ENCODE measurements at places on chromosomes 12 and 14.

DNA sequence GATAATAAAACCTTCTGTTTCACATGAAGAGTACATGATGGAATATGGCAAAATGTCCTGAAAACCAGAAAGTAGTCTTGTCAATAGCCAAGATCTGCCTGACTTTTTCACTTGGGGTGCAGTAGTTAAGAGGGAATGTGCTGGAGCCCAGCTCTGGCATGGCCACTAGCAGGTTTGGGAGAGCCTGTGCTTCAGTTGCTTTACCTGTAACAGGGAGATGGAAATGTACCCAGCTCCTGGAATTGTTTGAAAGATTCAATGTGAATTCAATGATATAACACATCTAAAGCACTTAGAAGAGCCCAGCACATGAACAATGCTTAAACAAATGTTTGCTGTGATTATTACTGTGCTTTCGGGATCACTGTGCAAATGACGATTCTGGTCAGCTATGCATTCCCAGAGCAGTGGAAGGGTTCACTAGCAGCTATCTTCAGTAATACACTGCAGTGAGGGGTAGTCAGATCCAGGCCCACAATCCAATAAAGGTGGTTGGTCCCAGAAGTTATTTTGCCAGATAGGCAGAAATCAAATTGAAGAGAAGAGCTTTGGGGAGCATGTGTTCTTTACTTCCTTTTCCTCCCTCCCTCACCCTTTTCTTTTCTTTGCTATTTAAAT, 224.9 kb downstream of the APAF1 start:
- no peak for DNase-seq

GRCh38 chr12:6570264-6570887, 2.3 kb upstream of the NOP2 start:
- DNase-seq, result peak; percentile 25

- DNase-seq, result no peak
Measured at GRCh38 chr14:71060825-71061455, 153.7 kb downstream of the PCNX1 start.

DNA sequence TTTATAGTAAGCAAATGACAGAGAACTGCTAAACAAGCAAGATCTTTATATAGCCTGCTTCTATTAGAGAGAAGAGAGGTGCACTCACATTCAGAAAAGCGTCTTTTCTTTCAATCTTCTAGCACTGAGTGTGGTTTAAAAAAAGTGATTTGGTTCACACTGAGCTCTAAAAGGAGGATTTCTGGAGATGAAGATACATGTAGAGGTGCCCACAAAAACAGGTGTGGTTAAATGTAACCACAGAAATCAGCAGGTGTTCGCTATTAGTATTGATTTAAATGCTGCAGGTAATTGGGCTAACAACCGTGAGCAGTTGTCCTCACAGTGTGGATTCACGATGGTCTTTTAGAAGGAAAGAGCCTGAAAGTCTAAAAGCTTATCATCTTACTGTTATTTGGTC, 10.7 kb downstream of the PKP2 start:
- DNase-seq, result no peak

DNA sequence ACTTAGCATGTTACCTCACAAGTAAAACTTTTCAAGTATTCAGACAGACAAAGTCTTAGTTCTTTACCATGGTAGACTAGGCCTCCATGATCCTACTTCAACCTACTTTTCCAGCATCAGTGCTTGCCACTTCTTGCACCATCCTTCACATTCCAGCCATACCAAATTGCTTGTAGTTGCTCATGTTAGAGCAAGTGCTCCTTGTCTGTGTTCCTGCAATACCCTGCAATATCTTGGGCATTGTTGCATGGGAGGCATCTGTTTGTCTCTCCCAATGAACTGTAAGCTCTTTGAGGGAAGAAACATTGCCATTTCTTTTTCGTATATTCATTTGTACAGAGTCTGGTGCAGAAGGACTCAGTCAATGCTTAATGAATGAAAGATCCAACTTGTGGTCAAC, 78.0 kb downstream of the SRGAP1 start:
- DNase-seq, result peak; percentile 94

DNA sequence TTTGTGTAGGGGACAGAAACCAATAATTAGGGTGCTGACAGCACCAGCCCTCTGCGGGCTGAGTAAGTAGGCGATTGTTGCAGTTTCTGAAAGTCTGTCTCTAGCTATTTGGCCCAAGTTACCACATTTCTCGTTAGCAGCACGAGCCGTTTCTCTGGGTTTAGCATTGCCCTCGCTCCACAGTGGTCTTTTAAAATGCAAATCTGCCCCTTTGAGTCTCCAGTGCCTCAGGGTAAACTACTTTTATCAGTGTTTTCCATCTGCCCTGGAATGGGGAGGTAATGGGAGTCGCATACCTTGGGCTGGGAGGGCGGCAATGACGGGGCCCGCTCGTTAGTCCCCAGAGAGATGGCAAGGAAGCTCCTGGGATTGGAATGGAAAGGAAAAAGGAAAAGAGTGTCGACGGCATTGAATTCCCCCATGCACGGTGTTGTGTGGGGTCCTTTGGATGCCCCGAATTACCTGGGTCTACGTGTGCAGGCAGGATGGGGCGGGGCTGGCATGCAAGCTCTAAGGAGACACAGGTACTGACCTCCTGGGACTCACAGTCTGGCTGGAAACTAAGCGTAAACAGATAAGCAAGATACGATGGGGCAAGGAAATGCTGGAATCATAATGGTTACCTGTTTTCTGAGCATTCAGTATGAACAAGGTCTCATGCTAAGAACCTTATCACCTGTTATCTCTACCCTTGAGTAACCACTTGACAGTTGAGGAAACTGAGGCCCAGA, 131.8 kb upstream of the MAP1LC3B2 start:
- no peak for DNase-seq

- DNase-seq, result peak; percentile 45
Measured at GRCh38 chr12:13208533-13209435, 12.3 kb downstream of the EMP1 start.

DNA sequence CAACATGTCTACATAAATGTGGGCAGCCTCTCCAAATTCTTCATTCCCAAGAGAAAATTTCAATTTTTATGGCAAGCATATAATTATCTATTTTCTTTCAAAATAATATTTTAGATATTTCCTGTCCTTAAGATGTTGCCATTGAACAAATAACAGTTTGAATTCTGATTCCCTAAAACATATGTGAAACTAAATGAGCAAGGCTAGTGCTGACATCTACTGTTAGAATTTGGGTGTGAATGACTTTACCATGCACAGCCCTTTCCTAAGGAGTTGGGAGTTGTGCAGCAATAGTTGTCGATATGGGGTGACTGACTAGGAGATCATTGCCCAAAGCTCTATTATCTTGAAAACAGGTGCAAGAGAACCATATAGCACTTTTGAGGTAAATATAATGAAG, 108.2 kb upstream of the SLC38A4 start:
- DNase-seq, result peak; percentile 77

DNA sequence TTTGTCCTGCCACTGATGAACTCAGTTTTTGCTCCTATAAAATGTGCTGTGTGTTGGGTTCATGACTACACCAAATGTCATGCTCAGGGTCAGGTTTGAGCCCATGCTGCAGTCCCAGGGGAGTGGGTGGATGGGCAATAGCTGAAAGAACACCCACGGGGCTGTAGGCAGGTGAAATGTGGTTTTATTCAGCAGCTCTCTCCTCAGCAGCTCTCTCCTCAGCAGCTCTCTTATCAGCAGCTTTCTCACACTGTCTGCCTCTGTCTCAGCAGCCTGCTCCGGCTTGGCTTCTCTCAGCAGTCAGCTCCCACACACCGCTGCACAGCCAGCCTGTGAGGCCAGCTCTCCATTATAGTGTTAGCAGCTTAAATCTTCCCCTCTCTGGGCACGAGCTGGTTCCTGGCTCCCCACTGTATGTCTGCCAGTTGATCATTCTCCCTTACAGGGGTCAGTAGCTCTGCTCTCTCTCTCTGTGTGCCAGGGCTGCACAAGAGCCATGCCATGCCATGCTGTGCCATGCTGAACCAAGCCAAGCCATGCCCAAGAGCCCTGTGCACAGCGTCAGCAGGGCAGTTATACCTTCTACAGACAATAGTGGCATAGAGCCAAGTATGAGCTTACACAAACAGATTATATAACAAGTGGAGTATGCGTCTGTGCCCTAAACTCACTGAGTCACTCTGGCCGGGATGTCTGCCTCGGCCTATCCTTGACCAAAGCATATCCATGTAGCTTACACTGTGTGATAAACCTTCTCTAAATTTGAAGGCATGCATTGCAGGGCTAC, 303.3 kb upstream of the TMPO start:
- DNase-seq, result peak; percentile 77

GRCh38 chr12:12166751-12167150, 96.0 kb downstream of the BCL2L14 start:
- DNase-seq, result no peak

DNA sequence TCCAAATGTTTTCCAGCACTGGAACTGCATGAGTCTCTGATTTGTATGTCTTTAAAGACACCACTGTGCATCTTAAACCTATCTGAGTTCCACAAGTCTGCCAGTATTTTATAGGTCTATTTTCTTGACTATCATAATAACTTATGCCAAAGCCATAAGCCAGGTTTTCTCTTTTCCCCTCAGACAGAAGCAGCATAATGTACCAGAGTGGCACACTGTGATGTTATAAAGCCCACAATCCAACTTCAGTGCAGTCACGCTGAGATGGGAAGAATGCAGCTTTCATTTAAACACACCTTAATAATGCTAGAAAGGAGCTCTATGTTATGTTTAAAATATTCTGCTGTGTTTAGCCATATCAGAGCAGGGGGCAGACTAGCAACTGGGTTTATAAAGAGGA, 923.3 kb downstream of the DIO2 start:
- no peak for DNase-seq

DNA sequence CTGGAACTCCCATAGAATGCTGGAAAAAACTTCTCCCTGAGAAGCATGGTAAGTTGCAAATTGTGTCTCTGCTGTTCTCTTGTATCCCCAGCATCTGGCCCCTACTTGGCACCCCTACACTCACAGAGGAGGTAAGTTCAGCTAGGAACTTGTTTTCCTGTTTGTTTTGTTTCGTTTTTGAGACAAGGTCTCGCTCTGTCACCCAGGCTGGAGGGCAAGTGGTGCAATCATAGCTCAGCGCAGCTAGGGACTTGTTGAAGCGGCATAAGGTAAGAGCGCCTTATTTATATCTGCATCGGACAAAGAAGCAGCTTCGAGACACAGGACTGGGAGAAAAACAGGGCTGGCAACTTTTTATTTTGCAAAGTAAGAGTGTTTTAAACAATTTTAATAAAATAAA, 18.5 kb upstream of the ANO2 start:
- DNase-seq, result no peak

- DNase-seq, result peak; percentile 24
Measured at GRCh38 chr12:108668542-108668941, 34.8 kb upstream of the SELPLG start.

DNA sequence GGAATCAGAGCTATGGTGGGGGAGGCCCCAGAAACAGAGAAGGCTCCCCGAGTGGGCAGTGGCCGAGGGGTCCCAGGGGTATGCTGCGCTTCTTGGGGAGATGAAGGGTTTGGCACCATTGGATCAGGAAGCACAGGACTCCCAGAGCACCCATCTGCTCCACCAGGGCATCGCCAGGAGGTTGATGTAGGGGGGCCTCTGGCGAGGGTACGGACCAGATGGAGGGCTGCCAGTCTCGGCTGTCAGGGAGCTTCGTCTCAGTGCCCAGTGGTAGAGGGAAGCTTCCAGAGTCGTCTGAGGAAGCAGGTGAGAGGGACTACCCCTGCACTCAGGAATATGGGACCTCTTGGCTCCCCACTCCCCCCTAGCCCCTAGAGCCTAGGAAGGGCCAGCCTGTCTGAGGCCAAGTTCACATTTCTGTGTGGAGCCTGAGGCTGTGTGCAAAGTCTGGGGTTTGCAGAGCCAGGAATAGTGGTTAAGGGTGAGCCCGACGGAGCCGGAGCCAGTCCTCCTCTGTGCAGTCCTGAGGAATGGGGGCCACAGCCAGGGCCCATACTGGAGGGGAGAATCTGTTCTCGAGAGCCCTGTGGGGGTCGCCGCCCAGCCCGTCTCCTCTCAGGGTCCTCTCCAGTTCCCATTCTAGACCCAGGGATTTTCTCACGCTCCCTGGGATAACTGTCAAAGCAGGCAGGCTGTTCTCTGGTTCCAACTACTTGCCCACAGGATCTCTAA, 10.2 kb downstream of the SLC48A1 start:
- DNase-seq, result no peak

GRCh38 chr12:77323788-77324415, 258.5 kb upstream of the E2F7 start:
- DNase-seq, result no peak

DNA sequence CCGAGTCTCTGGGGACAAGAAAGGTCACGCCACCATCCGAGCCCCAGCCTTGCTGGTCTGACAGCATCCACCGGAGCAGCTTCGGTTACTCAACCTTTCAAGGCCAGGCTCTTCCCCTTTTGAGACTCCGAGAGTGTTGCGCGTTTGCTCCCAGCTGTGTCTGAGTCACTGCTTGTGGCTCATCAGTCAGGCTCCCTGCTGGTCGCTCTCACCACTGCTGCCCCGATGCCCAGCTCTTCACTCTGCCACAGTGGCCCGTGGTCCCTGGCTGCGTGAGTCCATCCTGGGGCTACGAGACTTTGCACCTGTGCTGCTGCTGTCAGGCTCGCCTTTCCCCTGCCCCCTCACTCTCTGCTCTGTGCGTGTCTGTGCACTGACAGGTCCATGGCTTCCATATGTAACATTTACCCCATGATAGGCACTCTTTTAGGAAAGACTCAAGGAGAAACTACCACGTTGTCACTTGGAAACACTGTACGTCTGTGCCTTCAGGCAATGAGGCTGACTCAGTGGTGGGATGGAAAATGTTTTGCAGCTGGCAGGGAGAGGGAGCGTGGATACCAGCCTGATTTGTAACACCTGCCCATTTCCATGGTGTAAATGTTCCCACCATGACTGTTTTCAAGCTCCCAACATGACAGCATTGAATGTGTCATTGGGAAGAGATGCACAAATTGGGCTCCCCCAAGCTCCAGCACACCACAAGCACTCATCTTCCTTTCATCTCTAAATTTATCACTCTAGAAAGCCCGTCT, 350.7 kb downstream of the TMEM132D start:
- DNase-seq, result no peak

GRCh38 chr12:22562036-22563028, 18.0 kb upstream of the C2CD5 start:
- no peak for DNase-seq

- peak; percentile 5 for DNase-seq
Measured at GRCh38 chr12:22105542-22105941, 59.5 kb downstream of the CMAS start.

DNA sequence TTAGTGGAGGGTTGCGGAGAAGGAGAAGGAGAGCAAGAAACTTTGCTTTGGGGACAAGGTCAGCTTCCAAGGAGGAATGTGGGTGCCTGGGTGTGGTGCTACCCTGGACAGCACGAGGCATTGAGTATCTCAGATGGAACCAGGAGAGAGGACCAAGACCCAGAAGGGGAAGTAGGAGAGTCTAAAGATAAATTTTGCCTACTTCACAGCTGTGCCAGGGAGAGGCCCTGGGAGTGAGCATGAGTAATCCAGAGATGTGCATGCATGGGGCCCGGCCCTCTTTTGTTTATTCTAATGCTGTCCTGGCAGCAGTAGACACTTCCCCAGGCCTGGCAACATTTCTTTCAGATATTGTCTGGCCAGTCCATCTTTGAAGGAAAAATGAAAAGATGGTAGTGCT, 49.5 kb upstream of the GNPNAT1 start:
- DNase-seq, result no peak

Measured in fibroblast of upper back skin (primary cell).